ENCODE measurements at places on chromosomes 6 and 20.

DNA sequence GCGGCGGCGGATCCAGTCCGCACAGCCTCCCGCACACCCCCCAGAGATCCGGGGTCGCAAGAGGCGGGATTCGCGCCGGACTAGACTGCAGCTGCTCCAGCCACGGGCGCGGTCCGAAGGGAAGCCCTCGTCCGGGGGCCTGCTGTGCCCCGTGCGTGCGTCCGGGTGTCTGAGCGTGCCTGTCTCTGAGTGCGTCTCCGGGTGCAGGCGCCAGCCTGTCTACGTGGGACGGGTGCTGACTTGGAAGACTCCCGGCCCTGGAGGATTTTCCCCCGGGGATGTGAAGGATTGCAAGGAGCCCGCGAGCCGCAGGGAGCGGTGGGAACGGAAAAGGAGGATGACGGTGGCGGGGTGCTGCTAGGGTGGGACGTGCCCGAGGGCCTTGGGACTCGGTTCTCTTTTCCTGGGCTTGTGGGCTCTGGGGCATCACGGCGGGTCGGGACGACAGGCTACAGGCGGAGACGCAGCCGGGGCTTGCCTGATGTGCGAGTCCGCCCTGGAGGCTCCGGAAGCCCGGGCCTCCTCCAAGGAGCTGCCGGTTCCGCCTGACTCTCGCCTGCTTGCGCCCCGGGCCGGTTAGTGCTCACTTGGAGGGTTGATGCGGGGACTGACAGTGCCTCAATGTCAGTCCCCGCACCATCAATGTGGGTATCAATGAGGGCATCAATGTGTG lies 5.7 kb downstream of the MAFB start:
- no peak for DNase-seq

GRCh38 chr6:42007286-42008137 lies 42.8 kb upstream of the TAF8 start:
- DNase-seq = no peak

- no peak for DNase-seq
Observed at GRCh38 chr6:90469906-90470305, 117.0 kb downstream of the MAP3K7 start.

DNA sequence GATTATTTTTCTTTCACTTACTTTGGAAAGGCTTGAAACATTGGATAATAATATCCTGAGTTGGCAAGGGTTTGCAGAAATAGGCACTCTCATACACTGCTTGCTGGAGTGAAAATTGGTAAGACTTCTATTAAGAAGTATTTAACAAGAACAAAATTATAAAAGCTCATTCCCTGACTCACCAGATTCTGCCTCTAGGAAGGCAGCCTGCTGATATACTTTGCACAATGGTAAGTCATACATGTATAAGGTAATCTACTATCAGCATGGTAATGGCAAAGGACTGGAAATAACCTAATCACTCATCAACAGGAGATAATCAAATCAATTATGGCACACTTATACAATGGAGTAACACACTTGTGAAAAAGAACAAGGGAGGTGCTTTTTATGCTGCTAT lies 85.8 kb downstream of the PLCG1 start:
- DNase-seq = no peak

DNA sequence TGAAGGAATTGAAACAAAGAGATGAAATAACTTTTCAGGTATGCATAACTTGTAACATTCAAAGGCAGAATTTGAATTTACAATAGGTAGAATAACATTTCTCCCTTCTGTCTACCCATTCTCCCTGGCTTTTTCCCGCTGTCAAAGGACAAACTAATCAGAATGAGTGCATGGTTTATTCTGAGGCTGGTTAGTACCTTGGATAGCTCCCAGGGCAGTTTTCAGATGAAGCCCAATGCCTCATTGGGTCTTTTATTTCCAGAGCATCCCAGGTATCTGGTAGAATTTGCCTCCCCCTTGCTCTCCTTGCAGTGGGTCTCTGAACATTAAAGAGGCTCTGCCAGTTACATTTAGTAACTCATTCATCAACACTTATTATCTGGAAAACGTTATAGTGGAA lies 665.5 kb downstream of the BCKDHB start:
- no peak for DNase-seq

DNA sequence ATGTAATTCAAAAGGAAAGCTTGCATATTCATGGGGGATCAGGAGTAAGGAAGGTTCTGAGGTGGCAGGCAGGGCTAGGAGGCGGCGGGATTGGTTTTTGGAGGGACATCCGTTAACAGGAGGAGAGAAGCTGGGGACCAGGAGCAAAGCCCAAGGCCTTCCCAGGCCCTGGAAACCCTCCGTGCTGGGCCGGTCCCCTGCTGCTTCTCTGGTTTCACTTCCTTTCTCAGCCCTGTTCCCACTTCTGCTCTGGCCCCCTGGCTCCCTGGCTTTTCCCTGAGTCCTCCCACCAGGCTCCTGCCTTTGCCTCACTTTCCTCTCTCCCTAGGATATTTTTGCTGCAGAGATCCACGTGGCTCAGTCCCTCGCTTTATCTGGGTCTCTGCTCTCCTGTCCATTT lies 26.4 kb upstream of the SALL4 start:
- no peak for DNase-seq

DNA sequence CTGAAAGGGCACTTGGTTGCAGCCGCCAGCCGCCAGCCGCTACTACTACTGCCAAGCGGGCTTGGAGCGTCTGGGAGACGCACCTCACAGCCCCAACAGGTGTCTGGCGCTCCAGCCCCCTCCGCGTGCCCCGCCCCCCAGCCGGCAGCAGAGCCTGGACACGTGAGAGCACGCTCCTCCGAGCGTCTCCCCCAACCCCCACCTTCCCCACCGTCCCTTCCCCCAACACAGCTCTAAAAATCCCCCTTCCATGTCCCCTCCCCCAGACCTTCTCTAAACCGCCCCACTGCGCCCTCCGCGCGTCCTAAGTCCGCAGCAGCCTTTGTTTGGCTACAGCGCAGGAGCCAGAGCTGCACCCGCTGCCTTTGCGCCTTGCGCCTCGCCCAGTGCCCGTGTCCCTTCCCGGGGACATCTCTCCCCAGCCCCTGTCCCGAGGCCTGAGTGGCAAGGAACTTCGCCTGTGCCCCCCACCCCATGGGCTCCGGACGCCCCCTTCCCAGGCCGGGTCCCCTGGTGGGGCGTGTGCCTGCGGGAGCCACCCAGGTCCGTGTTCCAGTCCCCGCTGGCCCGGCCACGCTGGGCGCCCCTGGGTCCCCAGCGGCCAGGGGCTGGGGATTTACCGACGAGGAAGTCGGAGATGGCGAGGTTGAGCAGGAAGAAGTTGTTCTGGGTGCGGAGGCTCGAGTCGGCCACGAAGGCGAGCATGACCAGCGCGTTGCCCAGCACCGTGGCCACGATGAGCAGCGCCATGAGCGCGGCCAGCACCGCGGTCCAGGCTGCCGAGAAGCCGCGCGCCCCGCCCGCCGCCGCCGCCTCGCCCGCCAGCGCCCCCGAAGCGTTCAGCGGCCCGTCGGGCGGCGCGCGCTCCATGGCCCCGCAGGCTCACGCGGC lies 732 bp downstream of the HRH3 start:
- DNase-seq = no peak

DNA sequence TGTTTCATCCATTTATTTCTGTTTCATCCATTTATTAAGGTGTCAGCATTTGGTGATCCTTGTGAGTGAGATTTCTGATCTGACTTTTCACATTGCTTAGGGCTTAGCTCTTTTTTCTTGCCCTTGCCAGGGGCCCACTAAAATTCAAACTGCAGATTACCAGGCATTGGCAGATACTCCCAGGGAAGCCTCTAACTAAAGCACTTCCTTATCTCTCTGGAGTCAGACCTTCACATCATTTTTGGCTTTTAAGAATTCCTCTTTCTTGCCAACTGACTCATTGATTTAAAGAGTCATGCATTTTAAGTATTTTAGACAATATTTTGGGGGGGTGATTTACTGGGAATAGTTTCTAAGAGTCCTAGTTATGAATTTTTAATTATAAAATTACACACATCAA lies 2.6 kb upstream of the WFDC8 start:
- no peak for DNase-seq

DNA sequence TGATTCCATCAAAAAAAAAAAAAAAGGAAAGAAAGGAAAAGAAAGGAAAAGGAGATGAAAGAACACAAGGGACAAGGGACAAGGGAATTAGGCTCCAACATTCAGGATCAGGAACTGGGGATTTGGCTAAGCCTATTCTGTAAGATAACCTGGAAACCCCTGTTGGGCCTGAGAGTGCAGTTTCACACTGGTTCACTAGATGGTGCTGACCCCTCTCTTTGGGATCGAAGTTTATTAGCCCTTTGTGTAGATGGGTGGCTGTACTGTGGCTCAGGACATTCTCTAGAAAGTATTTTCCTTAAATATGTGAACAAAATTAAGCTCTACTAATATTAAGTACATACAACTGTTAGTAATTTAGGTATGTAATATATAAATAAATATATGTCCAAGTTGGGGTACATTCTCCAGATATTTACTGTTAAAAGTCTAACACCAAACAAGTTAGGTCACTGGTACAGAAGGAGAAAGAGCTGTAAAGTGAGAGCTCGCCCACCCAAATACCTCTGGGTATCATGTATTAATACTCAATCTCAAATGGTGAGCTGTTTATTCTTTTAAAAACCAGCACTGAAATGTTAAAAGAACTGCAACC lies 6.3 kb downstream of the OR2A4 start:
- no peak for DNase-seq

GRCh38 chr20:49583669-49584417 lies 15.9 kb upstream of the PTGIS start:
- DNase-seq = no peak

GRCh38 chr20:3696200-3696599 lies 14.4 kb upstream of the ADAM33 start:
- DNase-seq = no peak

GRCh38 chr6:110233770-110234374 lies 53.6 kb downstream of the CDC40 start:
- no peak for DNase-seq

DNA sequence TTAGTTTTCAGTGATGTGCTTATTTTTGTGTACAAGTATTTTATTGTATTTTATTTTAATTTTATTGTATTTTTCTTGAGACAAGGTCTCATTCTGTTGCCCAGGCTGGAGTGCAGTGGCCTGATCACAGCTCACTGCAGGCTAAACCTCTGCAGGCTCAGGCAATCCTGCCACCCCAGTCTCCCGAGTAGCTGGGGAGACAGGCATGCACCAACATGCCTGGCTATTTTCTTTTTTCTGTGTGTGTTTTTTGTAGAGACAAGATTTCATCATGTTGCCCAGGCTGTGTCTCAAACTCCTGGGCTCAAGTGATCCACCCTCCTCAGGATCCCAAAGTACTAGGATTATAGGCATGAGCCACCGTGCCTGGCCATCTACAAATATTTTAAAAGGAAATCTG lies 146.3 kb downstream of the MANEA start:
- no peak for DNase-seq

DNA sequence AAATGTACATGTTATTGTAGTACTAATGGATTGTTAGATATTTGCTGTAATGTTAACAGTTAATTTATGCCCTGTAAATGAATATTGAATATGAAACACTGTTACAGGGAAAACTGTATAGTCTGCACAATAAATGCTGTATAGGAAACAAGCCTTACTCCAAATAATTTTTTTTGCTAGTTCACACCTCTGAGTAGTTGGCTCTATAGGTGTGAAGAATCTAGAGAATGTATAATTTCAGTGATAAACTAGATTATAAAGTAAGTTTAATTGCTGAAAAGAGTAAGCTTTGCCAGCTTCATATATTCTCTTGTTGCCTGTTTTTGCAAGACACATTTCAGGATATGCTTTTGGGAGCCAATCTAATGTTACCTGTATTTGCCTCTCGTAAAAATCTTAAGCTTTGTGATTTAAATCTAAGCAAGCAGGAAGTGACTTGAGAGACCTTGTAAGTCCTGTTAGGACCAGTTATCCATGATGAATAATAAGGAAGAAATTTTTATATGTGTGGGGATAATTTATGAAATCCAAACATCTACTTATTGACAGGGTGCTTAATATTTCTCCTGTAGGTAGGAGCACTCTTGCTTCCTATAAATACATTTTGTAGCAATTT lies 232.4 kb downstream of the ZFAND3 start:
- no peak for DNase-seq

- DNase-seq = no peak
Observed at GRCh38 chr6:50819904-50820868, 1.5 kb downstream of the TFAP2B start.

DNA sequence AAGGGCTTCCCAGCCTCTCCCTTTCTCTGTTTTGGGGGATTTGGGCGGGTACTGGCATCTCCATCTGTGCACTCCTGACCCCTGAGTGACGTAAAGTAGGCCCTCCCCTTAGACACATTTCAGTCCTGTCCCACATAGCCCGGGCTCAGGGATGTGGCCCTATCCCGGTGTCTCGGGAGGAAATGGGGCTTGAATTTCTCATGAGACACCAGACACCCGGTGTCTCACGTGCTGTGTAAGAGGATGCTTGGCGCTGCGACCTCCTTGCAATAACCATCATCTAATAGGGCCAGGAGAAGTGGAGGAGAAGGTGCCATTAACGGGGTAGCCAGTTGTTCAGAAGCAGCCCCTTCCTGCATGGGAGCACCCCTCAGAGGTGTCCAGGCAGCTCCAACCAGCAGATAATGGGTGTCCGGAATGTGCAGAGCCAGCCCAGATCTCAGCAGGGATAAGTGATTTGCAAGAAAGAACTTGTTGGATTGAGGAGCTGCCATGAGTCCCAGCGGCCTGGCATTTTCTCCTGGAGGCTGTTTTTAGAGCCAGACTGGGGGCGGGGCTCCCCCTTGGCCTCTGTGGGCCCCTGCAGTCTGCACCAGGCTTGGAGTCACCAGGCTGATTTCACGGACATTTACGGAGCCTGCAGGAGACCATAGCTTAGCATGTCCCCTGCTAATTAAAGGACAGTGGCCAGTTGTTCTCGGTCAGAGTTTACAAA lies 372.0 kb downstream of the PREX1 start:
- DNase-seq = no peak

DNA sequence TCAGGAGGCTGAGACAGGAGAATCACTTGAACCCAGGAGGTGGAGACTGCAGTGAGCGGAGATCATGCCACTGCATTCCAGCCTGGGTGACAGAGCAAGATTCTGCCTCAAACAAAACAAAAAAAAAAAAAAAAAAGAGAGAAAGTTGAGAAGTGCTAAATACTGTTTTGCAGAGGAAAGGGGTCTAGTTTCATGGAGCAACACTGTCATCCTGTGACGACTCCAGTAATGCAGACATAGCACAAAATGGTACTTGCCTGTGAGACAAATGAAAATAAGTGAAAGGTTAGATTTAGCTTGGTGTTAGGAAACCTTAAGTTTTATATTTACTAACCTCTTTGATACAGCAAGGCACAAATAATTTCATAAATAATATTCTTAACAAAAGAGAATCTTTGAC lies 29.7 kb downstream of the CEP162 start:
- no peak for DNase-seq

DNA sequence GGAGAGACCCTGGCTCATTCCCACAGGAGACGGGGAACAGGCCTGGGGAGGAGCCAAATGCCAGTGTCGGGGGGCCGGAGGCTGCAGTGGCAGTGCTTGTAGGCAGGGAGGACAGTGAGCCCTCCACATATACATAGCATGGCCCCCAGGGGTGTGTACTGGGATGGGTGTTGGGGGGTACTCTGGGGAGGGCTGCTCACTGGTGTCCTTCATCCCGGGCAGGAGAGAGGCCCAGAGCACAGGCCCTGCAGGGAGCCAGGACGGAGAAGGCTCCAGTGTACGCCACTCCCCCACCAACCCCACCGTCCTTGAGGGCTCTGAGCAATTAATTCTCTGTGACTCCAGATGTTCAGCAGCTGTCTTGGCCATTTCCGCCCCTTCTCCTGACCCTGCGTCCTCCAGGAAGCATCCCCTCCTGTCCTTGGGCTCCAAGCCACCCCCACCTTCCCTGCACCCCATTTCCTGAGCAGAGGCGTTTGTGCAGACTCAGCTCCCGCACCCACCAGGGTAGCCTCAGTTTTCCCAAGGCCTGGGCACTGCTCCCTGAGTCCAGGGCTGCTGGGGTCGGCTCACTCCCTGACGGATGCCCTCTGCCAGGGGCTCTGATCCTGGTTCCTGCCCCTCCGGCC lies 3.4 kb upstream of the ABHD16B start:
- no peak for DNase-seq

Measured in stimulated activated CD4-positive, alpha-beta T cell treated with anti-CD3 and anti-CD28 coated beads, Interleukin-15, amount 100 ng/mL, for 1 hour (primary cell).